Bronchial epithelial cell (primary cell): ENCODE measurements at places on chromosomes 11 and 22. TPM values are rescaled to one million over a fixed set of nuclear protein-coding genes. Genes with fewer than 3 reads are reported as not detected.

- no peak for DNase-seq
Measured at GRCh38 chr11:126595560-126595959, 240.1 kb downstream of the ST3GAL4 start.

TPH1 gene
- under 0.01 and 0.26 TPM in 2 replicates for total RNA-seq

DNA sequence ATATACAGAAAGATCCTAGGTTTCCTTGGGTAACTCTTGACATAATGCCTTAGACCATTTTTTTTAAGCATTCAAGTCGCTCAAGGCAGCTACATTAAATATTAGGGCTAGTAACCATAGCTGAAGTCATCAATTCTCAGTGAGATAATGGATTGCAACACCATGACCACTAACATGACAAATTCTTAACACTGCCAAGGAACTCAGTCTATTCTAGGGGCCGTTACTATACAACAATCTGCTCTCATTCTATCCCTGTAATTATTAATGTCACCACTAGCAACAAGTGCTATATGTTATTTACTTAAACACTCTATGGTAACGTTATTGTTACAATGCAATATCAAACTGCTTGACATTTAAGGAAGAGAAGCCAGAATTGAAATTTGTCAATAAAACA lies 3.2 kb upstream of the STK33 start:
- peak; percentile 95 for DNase-seq

- DNase-seq = no peak
Measured at GRCh38 chr11:27623945-27624523, 76.2 kb downstream of the BDNF start.
